ENCODE measurements at places on chromosomes 12 and 14.

DNA sequence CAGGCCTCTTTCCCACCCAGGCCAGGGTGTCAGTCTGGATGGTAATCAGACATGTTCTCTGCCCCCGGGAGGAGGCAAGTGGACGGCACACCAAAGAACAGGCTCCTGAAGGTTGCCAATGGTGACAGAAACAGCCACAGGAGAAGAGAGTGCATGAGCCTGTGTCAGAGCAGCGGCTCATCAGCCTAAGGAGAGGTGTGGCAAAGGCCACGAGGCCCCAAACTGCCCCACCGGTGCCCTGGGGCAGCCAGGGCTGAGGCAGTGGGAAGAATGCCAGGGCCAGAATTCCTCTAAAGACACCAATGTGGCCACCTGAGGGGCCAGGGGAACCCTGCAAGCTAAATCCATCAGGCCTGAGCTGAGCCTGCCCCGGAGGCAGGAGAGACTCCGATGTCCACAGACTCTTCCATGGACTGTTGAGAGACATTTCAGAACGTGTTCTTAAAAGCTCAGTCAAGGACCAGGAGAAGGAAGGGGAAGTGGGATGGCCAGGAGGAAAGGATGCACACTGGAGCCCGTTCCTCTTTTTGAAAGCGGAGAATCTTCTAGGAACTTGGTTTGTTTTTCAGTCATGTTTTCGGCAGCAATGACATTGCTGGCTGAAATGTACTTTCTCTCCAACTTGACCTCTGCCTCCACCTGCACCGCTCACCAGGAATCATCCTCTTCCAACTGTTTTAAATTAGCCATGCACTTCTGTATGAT lies 176.3 kb upstream of the FKBP4 start:
- DNase-seq: no peak

DNA sequence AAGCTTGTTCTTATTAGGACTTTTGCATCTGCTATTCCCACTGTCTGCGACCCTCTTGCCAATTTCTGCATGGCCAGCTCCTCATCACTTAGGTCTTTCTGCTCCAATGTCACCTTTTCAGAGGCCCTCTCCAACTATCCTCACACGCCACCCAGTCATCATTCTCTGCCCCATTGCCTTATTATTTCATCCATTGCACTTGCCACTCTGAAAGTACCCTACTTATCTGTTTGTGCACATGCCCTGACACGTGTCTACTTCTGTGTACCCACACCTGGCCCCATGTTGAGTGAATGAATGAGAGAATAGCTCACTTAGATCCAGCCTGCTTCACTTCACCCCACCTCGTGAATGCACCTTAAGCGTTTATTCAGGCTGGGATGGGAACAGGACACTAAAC lies 218.7 kb upstream of the TBX3 start:
- DNase-seq: no peak

- DNase-seq: no peak
Observed at GRCh38 chr12:90575995-90576394, 379.0 kb downstream of the CCER1 start.

- DNase-seq: no peak
Observed at GRCh38 chr12:48184549-48184922, 1.1 kb downstream of the CCDC184 start.

DNA sequence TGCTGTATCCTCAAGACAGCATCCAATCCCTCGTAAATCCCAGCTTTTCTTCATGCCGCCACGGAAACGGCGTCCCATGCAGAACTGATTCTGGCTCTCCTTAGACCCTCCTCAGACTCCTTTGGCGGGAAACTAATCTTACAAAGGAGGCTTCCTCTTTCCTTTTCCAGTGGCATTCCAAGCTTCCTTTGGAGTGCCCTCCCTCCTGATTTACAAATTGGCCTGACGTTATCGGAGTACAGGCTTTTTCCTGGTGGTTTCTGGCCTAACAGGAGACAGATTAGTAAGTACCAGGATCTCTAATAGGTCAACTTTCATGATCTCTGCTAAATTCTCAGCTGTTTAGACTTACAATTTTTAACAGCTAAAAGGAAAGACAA lies 1.3 kb upstream of the ZDHHC17 start:
- DNase-seq: no peak

DNA sequence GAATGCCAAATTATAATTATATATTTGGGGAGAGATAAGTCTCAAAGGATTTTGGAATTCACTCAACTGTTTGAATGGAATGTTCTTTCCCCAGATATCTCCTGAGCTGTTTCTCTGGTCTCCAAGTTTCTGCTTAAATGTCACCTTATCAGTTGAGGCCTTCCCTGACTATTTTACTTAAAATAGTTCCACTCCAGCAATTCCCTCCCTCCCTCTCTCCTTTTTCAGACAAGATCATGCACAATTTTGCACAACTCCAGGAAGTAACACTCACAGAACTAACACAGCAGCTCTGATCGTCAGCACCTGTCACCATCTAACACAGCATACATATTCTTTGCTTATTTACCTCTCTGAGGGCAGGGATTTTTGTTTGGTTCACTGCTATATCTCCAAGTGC lies 12.5 kb downstream of the BTG1 start:
- DNase-seq: no peak

- DNase-seq: no peak
Observed at GRCh38 chr12:75271576-75271975, 58.5 kb downstream of the CAPS2 start.

- DNase-seq: no peak
Observed at GRCh38 chr14:58465421-58465820, 37.9 kb downstream of the KIAA0586 start.

DNA sequence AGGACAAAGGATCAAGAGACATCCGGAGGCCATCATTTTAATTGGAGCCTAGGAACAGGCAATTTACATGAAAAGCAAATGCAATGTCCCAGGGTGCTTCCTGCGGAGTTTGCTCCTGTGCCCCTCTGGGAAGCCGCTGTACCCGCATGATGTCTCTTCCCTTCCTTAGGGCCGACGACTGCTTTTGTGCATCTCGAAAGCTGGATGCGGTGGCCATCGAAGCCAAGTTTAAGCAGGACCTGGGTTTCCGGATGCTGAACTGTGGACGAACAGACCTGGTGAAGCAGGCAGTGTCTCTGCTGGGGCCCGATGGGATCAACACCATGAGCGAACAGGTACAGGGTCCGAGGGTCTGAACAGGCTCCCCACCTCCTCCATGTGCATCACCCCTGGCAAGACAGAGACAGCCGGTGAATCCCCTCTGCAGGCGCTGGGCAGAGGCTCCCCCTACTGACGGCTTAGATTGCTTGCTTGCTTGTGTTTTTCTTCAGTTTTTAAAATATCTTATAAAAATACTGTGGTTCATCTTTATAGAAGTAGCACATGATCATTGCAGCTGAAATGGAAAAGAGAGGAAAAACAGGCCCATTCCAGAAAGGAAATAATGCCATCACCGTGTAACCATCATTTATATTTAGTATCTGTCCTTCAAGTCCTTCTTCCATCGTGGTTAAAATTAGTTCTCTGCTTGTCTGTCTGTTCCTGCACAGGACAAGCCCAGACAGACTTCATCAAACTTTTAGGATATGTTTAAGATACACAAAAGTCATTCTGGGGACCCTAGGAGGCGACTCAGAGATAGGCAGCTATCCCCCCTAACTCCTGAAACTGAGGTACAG lies 75.4 kb upstream of the PWP1 start:
- DNase-seq: no peak

- no peak for DNase-seq
Observed at GRCh38 chr14:71931492-71932228, 569 bp upstream of the RGS6 start.

GRCh38 chr12:106647793-106648514 lies 65.2 kb downstream of the RFX4 start:
- DNase-seq: no peak

DNA sequence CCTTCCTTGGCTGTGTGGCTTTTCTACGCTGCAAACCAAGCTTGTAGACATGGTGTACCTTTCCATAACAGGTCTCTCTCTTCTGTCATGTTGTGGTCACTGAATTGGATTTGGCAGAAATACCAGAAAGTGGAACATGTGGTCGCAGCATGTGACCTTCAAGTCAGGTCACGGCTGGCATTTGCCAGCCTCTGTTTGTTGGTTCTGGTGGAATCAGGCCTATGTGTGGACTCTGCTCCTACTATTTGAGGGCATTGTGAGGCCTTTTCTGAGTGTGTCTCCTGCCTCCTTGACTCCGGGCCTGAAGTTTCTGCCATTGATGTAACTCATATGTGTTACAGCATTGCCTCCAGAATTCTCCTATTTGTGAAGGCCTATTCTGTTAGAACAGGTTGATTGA lies 116.7 kb downstream of the CACNA1C start:
- DNase-seq: no peak

DNA sequence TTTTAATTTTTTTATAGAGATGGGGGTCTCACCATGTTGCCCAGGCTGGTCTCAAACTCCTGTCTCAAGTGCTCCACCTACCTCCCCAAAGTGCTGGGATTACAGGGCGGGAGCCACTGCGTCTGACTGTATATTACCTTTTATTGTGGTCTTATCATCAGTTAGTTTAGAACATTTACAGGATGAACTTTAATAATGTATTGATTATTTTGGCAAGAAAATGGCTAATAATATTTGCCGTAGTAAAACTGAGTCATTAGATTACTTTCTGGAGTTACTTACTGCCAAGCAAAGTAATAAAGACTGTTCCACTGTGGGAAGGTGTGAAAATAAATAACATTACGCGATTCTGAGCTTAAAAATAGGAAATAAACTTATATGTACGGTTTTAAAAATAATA lies 21.9 kb upstream of the KDM2B start:
- DNase-seq: no peak

GRCh38 chr12:117441751-117442150 lies 80.3 kb upstream of the NOS1 start:
- no peak for DNase-seq

DNA sequence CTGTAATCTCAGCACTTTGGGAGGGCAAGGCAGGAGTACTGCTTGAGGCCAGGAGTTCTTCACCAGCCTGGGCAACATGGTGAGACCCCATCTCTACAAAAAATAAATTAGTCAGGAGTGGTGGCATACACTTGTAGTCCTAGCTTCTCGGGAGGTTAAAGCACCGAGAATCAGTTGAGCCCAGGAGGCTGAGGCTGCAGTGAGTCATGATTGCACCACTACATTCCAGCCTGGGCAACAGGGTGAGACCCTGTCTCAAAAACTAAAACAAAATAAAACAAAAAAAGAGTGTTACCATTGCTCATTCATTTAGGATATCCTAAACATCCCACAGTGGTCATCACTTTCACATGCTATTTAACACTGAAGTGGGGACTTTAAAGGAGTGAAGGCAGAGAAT lies 7.8 kb downstream of the NEK9 start:
- DNase-seq: no peak

DNA sequence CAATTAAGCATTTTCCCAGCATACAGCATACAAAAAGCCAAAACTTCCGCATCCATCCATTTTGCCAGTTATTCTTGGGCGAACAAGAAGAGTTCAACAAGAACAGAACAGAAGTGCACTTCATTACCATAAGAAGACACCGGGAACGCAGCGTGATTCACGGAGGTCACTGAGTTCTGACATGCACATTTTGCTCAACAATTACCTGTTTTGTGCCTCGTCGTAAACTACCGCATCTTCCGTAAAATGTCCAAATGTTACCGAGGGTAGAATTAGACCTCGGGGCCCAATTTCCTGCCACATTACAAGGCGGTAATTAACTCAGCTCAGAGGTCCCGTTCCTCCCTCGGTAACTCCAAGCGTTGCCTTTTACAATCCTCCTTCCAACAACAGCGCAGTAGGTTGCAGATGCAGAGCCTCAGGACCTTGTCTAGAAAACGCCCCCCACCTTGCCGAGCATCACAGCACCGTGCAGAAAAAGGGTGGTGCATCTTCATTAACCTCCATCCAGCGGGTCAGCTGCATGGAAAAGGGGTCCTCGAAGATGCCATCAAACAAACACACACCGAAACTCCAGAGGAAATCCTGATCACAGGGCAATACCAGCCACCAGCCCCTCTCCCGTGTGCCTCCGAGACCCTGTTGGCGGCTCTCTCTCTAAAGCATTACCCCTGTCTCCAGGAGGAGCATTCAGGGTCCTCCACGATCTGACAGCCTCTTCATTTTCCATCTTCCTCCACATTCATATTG lies 125.2 kb downstream of the BCL11B start:
- no peak for DNase-seq

DNA sequence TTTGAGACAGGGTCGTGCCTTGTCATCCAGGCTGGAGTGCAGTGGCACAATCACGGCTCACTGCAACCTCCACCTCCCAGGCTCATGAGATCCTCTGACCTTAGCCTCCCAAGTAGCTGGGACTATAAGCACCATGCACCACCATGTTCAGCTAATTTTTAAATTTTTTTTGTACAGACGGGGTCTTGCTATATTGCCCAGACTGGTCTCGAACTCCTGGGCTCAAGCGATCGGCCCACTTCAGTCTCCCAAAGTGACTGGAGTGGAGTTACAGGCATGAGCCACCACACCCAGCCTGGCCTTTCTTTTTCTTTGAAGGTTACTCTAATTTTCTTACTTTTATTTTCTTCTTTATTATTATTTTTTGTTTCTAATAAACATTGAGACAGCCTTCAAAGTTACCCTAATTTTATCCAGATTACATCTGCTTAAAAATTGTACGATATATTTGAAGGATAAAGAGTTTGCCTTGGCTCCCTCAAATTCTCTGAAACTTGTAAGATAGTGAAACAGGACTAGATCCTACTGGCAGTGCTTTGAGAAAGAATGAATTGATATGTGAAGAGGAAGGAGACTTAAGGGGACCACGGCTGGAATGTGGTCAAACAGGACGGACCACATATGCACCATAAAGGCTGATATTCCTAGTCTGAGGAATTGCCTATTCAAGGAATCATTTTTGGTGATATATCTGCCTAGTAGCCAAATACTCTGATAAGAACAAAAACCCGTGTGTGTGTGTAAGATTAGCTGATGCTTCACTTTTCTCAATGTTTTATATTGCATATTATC lies 14.1 kb upstream of the SINHCAF start:
- no peak for DNase-seq

DNA sequence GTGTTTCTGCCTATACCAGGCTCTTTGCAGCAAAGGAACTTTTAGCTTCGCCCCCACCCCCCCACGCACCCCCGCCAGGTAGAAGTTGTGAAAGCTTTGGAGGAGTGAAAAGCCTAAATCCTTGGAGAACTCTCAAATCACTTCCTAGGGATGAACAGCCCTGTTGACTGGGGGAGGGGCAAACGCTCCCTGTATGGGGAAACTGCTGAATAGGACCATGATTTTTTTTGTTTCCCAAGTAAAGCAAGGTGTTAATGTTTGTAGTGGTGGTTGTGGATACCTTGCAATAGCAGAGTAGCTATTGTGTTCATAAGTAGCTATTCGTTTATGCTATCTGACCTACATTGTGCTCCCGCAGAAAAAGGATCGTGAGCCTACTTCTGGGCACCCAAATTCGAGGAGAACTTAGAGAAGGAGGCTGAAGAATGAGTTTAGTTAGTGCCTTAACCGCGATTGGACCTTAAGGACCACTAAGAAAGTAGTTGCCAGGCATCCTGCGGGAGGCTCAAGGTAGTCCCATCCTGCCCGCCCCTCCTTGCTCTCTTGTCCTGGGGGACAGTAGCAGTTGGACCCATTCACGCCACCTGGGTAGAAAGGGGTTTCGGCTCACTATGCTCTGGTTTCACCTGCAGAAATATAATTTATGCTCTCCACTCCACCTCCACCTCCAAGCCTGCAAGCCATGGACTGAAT lies 901 bp upstream of the NFKBIA start:
- DNase-seq: no peak

GRCh38 chr12:4412465-4412864 lies 33.0 kb upstream of the FGF23 start:
- no peak for DNase-seq
